HL-60 (cell line): ENCODE measurements at places on chromosomes 13 and 19.

- DNase-seq: no peak
These were observed 1159.1 kb downstream of the PCDH9 start for GRCh38 chr13:66071029-66071428.

- no peak for DNase-seq
These were observed 861.1 kb downstream of the GPC5 start for GRCh38 chr13:92259523-92259922.

DNA sequence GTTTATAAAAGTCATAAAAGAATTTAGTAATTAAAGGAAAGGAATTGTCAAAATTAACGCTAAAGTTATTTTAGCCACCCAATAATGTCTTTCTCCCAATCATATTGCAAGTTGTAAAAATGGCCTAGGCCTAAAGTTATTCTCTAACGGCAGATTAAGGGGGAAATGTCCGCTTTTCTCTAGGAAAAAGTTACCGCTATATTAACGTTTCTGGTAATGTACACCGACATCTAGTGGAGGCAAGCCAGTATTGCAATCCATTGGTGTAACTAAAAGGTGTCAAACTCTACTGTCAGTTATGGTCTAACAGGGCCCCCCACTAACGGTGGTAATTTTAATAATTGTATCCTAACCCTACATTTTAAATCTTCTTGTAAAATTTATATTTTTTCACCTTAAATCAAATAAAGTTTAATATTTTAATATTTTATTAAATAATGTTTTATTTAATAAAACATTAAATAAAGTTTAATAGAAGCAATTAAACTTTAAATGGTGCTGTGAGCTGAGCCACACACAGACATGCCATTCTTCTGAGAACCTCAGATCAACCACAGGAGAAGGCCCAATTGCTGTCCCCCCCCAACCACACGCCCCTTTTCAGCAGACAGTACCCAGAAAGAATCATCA lies 35.9 kb upstream of the ZSCAN5A start:
- DNase-seq: peak; percentile 58

DNA sequence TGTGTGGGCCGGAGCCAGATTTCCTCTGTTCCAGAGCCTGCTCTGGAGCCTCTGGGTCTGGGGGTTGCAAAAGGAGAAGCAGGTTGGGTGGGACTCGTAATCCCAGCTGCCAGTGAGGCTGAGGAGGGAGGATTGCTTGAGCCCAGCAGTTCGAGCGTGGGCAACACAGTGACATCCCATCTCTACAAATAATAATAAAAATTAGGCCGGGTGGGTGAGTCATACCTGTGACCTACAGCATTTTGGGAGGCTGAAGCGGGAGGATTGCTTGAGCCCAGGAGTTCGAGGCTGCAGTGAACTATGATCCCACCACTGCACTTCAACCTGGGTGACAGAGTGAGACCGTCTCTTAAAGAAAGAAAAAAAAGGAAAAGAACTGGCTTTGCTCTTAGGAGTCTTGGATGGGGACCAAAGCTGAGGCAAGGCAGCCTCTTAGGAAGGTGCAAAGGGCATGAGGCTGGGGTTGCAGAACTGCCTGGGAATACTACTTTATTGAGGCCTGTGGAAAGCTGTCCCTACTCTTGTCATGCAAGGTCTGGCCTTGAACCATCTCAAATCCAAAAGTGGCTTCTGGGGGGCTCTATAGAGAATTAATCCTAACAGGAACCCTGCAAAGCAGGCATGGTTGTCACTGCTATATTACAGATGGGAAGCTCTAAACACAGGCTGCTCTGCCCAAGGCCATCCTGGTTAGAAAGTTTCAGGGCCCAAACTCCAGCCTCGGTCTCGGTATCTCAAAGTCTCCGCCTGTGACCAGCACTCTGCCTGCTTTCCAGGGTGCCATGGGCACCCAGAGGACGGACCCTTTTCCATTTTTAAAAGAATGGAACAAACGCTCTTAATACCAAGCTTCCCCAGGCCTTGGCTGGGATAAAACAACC lies 880 bp upstream of the C19orf12 start:
- peak; percentile 4 for DNase-seq

- no peak for DNase-seq
These were observed 1.2 kb upstream of the MYDGF start for GRCh38 chr19:4671185-4671851.
